ENCODE measurements at places on chromosomes 16 and 17.

GRCh38 chr16:69600202-69600601 lies 34.4 kb downstream of the NFAT5 start:
- DNase-seq, result no peak

- DNase-seq, result no peak
Observed at GRCh38 chr17:30824002-30824355, 513 bp downstream of the CRLF3 start.

DNA sequence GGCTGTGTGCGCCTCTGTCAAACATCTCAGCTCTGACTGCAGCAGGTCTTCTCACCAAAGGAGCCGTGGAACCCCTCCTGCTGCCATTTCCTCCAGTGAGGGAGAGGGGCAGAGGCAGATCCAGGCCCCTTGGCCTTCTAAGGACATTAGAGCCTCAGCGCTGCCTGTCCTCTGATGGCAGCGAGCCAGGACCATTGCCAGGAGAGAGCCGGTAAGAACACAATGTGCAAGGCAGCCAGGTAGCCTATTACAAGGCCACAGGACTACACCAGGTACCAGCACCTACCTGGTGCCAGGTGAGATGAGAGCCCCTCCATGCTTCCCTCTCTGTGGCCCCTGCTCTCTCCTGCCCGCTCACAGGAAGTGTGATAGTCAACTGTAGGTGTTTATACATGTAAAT lies 11.0 kb downstream of the LRRC75A start:
- DNase-seq, result no peak

DNA sequence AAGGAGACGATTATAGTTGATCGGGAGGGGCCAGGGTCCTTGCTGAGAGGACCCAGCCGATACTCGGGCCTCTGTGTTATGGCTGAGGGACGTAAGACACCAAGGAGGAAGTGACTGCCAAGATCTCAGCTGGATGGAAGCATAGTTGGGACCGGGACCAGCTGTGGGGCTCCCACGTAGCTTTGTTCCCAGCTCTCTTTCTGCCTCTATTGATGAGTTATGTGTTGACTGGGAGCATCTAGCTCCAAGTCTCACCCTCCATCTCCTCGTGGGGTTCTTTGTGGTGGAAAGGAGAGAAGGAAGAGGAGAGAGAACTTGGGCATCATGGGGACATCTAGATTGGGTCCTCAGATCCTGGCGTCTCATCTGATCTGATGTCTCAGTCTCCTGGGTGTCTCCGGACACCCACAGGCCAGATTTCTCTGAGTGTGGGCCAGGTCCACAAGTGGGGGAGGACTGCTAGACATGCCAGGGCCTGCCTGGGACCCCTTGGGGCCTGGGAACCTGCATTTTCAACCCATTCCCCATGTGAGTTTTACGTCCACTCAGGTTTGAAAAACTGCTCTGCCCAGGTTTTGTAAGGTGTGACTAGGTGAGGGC lies 1.0 kb downstream of the MGRN1 start:
- no peak for DNase-seq

- no peak for DNase-seq
Observed at GRCh38 chr16:2152695-2153506, 2.7 kb upstream of the TRAF7 start.

GRCh38 chr17:35977509-35977908 lies 3.8 kb downstream of the CCL16 start:
- DNase-seq, result no peak

- DNase-seq, result peak; percentile 45
Observed at GRCh38 chr16:20774703-20775362, 11.0 kb downstream of the ACSM3 start.

GRCh38 chr17:45136846-45137560 lies 1.5 kb downstream of the ACBD4 start:
- DNase-seq, result no peak

- DNase-seq, result no peak
Observed at GRCh38 chr16:57859331-57859730, 57.0 kb upstream of the KIFC3 start.

DNA sequence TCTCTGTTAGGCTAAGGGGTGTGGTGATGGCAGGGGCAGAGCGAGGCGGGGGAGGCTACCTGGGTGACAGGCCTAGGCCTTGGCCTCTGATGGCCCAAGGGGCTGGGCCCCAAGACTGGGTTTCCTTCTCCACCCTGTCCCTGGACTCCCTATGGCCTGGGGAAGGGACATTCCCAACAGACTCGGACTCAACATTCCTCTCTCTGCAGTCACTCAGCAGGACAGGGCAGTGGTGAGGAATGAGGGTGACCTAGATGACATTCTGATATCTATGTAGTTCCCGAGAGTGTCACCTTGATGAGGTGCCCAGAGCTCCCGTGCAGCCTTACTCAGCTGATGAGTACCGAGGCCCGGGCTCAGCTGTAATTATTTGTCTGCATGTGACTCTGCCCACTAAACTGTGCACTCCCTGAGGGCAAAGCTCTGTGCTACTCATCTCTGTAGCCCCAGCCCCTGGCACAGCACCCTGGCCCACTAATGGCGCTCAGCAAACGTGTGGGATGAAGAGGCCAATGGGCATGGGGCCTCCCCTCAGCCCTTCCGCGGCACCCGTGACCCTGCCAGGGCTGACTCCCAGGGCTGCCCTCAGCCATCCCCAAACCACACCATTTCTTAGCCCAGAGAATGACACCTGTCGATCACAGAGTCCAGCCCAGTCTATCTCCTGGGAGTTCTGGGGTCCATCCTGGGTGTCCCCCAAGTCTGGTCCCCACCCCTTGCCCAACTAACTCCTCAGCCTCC lies 2.2 kb downstream of the PLCD3 start:
- no peak for DNase-seq

GRCh38 chr17:81607431-81607830 lies 29.5 kb downstream of the NPLOC4 start:
- no peak for DNase-seq
